ENCODE measurements at places on chromosomes 3 and 15.
A peak's percentile ranks its signal among the peaks of the same experiment; 100 is the strongest.

GRCh38 chr3:42664438-42664803 is 10.9 kb downstream of the ZBTB47 start:
- no peak for DNase-seq

DNA sequence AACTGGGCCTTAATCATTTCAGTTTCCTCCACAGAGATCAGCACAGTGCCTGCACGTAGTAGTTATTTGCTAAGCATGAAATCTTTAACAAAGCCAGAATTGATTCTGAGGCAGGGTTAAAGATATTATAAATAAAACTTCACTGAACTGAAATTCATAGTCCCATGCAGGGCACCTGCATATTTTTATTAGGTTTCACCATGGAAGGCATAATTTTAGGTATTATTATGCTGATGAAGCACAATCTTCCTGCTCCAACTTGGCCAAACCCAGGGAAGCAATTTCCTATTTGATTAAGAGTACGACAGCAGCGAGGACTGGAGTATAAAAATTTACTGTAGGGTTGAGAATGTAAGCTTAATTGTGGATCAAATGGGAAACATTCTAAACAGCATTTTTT is 1070.4 kb upstream of the CFAP20DC start:
- DNase-seq, result no peak

DNA sequence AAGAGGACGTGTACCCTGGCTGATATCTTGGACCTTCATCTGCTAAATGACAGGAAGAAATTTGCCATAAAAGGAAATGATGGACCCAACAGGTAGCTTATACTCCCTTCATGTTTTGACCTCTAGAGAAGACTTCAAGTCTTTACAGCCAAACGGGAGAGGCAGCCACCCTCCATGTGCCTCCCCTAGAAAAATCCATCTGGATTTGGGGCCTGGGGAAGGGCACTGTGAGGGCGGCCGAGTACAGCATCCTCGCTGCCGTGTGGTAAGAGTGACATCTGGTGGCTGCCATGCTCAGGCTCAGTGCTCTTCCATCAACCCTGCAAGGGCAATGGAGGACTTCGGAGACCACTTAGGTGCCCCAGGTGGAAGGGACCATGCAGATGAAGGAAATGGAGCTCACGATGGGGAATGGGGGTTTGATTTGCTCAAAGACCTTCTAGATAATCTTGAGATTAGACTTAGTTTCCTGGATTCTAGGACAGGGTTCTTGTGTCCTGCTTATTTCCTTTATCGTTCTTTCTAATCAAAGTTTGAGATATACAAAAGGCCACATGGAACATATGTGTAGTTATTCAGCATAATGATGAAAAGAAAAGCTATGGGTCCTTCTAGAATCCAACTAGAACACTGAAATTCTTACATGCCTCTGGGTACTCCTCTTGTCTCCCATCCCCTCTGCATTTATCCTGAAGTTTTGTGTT is 44.4 kb downstream of the AQP9 start:
- peak; percentile 79 for DNase-seq

DNA sequence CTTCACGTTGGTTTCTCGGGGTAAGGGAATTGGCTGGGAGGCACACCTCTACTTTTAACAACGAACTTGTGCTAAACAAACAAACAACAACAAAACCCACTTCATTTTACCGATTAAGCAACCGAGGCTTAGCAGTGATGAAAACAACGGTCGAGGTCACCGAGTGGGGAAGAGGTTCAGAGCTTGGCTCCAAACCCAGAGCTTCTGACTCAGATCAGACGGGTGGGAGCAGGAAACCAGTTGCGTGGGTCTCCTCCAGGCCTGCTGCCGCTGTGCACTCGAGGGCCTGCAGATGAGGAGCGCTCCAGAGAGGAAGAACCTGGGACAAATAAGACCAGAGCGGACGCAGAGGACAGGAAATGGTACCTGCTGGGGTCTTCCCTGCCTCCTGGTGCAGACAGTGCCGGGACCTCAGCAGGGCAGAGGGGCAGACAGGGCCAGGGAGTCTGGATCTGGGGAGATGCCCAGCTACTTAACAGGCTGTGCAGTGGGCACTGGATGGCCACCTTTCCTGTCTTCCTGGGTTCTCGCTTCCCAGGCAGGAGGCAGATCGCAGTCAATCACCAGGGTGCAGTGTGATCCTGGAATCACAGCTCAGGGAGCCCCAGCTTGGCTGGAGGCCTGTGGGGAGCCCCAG is 99.0 kb upstream of the MEF2A start:
- no peak for DNase-seq

GRCh38 chr3:109115451-109115850 is 2.5 kb downstream of the MORC1 start:
- no peak for DNase-seq

DNA sequence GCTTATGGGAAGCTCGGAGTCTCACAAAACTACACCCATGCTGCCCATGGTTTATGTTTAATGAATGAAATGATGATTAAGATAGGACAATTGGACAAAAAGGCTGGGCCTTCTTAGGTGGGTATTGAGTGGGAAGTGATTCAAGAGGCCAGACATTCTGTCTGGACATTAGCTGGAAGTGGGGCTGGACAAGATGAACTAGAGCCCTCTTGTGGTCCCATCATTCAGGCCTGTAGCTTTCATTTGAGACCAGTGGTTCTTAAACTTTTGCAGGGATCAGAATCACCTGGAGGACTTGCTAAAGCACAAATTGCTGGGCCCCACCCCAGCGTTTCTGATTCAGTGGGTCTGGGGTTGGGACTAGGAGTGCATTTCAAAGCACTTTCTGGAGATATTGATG is 290.4 kb upstream of the CTDSPL start:
- DNase-seq, result no peak

DNA sequence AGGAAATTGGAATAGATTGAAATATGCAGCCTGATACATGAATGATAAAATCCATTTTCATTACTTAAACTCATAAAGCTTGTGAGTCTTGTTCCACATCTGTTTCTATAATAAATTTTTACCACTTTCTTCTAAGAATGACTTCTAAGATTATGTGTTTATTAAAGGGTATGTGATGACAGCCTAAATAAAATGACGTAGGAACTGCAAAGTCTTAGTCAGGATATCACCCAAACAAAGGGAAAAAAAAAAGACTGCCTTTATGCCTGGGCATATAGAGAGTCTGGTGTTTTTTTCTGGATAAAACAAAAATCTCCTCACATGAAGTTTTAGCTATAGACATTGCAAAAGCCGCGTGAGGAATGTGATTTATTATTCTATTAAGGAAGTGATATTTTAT is 844.0 kb downstream of the DIPK2A start:
- no peak for DNase-seq

DNA sequence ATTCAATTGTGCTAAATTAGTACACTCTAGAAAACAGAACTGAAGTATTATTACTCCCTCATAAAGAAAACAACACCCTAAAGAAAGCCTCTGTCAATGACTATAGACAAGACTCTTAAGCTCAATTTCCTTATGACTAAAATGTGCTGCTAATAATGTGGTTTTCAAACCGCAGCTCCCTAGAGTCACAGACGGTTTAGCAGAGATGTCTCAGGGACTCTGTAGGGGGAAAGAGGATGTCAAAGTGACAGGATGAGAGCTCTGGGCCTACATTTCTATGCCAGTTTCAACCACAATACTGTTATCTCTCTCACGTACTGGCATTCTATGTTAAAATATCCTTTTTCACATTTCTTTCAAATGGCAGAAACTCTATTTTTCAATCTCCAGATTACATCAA is 37.6 kb upstream of the WDR49 start:
- DNase-seq, result no peak

- no peak for DNase-seq
Measured at GRCh38 chr3:188239577-188239976, 85.6 kb downstream of the LPP start.
